ENCODE measurements at places on chromosomes 3 and 15.

- DNase-seq: no peak
These were observed 12.2 kb upstream of the ALDH1A3 start for GRCh38 chr15:100867433-100867832.

DNA sequence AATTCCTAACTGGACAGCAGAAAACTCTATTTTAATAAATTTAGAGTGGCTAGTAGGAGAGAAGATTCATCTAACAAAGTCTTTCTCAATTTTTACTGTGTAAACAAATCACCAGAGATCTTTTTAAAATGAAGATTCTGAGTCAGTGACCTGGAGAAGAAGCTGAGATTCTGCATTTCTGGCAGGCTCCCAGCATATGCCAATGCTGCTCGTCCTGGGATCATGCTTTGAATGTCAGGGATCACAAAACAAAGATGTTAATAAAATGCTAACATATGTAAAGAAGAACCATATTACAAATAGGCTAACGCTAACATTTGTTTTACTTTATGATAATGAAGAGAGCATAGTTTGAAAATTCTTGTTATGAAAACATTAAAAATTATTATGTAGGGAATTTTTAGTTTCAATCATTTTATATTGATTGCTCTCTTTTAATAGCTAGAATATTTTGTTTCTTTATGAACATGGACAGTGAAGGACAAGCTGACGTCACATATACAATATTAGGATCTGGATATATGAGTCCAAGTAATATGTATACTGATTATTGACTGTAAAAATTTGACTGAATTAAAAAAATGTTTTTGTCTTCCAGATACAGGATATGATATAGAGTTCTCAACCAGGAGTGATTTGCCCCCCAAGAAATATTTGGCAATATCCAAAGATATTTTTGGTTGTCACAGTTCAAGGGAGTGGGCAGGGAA lies 160.8 kb upstream of the GPR149 start:
- no peak for DNase-seq

DNA sequence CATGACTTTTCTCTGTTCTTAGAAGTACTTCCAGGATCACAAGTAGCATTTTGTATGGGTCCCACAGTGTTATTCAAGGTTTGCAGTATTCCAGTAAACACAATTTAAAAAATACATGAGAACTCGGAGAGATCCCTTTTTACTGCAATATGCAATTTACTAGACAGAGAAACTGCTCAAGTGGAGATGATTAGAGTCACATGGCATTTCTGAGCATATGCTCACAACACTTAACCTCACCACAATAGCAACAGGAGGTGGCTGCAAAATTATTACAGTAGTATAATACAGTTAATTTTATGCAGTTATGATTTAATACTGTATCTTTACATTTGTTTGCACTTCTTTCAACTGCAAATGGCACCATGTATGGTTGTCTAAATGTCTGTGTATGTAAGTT lies 87.5 kb downstream of the PIK3CB start:
- no peak for DNase-seq

GRCh38 chr3:155292133-155292532 lies 1.4 kb downstream of the STRIT1 start:
- DNase-seq: no peak

DNA sequence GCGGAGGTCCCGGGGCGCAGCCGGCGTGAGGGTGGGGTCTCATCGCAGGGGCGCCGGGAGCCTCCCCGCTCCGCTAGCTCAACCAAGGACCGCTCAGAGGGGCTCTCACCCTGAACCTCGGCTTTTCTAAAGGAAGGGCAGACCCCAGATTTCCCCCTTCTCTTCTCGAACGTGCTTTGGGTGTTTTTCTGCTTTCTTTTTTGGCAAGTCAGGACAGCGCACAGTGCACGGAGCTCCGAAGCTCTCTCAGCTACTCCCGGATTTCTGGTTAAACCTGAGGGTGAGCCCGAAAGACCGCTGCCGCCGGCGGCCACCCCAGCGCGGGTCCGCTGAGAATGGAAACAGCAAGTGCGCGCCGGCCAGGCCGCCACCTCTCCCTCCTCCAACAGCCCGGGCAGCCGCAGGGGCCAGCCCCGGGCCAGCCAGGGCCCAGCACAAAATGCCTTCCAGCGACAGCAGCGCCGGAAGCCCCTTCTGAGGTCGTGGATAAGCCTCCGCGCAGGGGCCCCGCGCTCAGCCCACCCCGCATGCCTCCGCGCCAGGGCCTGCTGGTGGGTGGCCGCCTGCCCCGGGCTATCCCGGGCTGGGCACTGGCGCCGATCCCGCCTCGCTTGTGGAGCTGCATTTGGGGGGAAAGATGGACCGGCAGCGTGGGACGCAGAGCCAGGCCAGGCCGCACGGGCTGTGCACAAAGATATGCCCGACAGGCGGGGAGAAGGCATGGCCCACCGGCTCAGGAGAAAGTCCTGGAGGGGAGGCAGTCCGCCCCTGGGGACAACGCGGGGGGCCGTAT lies 8.2 kb upstream of the OCA2 start:
- no peak for DNase-seq

DNA sequence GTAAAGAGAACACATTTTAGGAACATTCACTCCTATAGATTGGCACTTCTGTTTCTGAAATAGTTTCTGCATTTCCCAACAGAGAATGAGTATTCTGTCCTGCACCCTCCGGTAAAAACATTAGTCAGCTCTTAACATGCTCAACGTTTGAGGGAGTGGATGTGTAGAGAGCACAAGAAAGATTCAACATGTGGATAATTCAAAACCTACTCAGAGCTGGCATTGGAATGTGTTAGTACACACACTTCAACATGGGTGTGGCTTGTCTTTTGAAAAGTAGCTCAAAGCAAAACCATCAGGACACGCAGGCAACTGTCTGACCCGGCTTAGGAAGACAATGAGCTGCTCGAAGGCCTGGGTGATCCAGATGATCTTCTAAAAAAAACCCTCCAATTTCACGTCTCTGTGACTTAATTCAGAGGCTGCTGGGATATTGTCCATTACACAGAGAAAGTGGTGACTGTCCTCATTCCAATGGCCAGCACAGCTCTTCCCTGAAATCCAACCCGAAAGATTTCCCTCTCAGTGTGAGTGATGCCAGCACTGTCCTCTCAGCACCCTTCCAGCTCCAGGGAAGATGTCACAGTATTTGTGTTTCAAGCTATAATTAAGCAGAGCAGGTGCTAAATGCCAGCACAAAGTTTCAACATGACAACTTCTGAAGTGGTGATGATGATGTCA lies 18.1 kb downstream of the FBN1 start:
- DNase-seq: no peak

DNA sequence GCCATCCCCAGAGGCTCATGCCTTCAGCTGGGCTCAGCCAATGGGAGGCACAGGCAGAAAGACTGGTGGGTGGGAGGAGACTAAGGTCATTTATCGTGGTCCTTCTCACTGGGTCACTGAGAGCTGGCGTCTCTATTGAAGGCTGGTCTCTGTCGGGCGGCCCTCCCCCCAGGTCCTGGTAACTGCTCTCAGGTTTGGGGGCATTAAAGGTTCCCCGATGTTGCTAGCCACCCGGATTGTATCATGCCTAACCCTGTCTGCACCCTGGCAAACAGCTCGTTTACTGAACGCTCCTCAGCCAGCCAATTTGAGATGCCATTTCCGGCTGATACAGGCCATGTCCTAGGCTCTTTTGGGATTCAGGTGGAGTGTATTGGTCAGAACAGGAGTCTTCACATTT lies 10.5 kb downstream of the SELENOS start:
- DNase-seq: no peak
